ENCODE measurements at places on chromosomes 7 and 10. TPM values are rescaled to one million over a fixed set of nuclear protein-coding genes. Genes with fewer than 3 reads are reported as not detected.

Gene TPST1
- 3.0 TPM for total RNA-seq

Gene SORBS1
- total RNA-seq, result 146 TPM

Gene GRID2IP
- not detected for total RNA-seq

Gene ASIC3
- 2.2 TPM for total RNA-seq

Gene RBM28
- total RNA-seq, result 16.4 TPM

Gene CPN1
- total RNA-seq, result 0.20 TPM

Gene ACTR3C
- total RNA-seq, result 0.27 TPM

Gene CTTNBP2
- 1.8 TPM for total RNA-seq

Gene OR2A12
- not detected for total RNA-seq

Gene TCERG1L
- not detected for total RNA-seq

Gene FFAR4
- total RNA-seq, result not detected

Gene PRTFDC1
- 5.4 TPM for total RNA-seq

Gene H2BK1
- total RNA-seq, result not detected

Gene EPO
- not detected for total RNA-seq

Gene VWDE
- not detected for total RNA-seq

Gene ASB10
- 22.8 TPM for total RNA-seq

Gene FZD8
- 4.3 TPM for total RNA-seq

Gene TMEM178B
- 1.3 TPM for total RNA-seq

Gene SLC13A1
- total RNA-seq, result not detected

Gene CALCR
- total RNA-seq, result 0.64 TPM

Gene ZFAND2A
- total RNA-seq, result 12.0 TPM

Gene PLCE1
- 3.8 TPM for total RNA-seq

Gene SHTN1
- 0.73 TPM for total RNA-seq

Gene LUC7L2
- total RNA-seq, result 49.2 TPM

Gene LLCFC1
- not detected for total RNA-seq

Gene NAPEPLD
- total RNA-seq, result 3.1 TPM

Gene SUN3
- total RNA-seq, result not detected
